ENCODE measurements at places on chromosomes 16 and 17.

DNA sequence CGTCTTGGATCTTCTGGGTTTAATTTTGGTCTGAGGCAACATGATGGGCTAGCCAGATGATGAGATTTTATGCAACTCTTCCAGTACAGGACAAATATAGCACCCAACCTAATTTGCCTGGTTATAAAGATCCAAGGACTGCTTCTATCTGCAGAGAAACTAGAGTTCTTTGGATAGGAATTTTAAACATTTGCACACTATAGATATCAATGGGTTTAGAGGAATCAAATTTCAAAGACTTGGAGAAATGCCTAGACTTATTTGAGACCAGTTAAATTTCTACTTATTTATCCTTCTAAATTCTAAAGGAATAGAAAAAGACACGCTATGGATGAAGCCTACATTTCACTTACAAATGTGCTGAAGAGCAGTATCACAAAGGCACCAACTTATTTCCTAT is 12.6 kb downstream of the PMFBP1 start:
- DNase-seq, result no peak

DNA sequence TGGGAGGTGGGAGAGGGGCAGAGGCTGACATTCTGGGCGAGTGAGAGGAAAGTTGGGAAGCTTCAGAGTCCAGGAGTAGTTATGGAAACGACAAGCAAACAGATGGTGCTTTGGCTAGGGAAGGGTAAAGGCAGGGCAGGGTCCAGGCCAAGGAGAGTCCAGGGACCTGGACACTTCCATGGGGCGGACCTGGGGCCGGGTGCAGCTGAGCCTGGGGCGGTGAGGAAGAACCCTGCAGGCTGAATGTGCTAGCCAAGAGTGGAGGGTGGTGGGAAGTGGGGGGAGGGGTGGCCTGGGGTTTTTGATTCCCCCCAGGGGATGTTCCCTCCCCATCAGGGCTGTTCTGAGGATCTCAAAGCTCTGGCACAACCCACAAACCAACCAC is 2.6 kb downstream of the PPP1R9B start:
- DNase-seq, result no peak

GRCh38 chr17:15364615-15365014 is 23.2 kb upstream of the TEKT3 start:
- DNase-seq, result no peak

GRCh38 chr17:65933290-65933689 is 258.6 kb downstream of the CEP112 start:
- no peak for DNase-seq

DNA sequence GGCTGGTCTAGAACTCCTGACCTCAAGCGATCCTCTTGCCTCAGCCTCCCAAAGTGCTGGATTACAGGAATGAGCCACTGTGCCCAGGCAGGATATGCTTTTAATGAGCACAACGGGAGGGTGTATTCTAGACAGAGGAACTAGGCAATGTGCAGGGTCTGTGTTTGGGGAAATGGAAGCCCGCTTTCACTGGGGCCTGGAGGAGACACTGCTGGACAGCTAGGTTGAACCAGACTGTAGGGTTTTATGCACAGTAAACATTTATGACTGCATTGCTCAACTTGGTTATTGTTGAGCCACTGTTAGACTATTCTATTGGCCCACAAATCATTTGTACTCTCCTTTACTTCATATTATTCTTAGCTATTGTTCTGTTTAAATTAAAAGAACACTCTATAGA is 10.2 kb upstream of the SIAH1 start:
- DNase-seq, result no peak

- DNase-seq, result peak; percentile 43
Observed at GRCh38 chr17:5078106-5079028, at the start of gene ZFP3. TSS of gene ZFP3 (plus strand) at chr17:5078467. CDS start at chr17:5091505, 13,038 bp downstream.

GRCh38 chr16:28326881-28327610 is 34.7 kb downstream of the SBK1 start:
- peak; percentile 56 for DNase-seq

Measured in T-helper 9 cell (primary cell).